ENCODE measurements at places on chromosomes 7 and 10.

GRCh38 chr7:98551611-98552273 is 65.3 kb upstream of the NPTX2 start:
- no peak for ATAC-seq

DNA sequence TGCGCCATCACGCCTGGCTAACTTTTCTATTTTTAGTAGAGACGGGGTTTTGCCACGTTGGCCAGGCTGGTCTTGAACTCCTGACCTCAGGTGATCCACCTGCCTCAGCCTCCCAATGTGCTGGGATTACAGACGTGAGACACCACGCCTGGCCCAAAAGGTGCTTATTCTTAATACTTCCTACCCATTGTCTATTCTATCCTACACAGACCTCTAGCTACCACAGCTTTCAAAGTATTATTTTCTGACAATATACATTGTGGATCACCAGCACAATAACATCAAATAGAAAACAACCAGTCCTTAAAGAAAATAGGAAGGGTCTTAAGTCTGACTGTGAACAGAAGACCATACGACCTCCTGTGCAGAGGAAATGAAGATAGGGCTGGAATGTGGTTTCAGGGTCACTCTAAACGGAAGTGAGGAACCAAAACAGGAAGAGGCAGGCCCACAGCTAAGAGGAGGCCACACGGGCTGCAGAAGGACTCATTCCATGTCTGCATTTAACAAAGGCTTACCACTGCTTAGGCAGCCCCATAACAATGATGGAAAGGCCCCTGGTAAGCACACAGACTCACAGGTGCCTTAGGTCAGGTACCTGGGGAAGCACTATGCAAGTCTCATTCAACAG is 115.2 kb downstream of the ZFAND4 start:
- peak; percentile 58 for ATAC-seq

GRCh38 chr10:60490013-60490412 is 100.3 kb upstream of the ANK3 start:
- ATAC-seq = no peak

DNA sequence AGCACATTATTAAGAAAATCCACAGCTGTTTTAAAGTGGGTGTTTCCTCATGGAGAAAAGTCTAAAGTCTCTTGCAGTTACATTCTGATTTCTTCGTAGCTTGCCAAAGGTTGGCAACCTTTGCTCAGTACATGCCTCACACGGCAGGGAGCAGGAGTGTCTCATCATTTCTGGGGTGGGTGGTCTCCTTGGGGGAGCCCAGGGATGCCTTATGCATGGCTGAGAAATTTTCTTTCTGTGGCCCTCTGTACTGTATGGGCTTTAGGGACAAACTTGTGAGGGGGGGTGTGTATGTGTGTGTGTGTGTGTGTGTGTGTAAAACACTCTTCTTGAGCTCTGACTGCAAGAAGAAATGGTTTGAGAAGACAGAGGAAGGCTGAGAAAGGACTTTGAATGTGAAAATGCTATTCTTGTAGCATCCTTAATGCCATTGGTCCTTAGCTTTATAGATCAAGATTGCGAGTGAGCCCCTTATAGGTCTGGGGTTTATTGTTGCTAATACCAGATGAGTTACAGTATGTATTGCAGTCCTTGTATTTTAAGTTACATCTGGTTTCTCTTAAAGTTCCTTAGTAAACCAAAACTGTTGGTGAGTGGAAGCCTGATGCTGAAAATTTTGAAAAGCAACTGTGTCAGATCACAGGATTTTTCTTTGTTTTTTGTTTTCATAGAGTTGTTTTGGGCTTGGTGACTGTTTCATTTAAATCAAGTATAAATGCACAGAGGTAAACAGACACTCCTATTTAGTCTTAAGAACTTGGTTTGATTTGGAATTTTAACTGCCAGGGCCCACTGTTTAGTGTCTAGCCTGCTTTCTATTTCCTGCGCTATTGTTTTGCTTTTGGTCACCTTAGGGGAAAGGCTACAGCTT is 242.0 kb downstream of the BICC1 start:
- ATAC-seq = no peak

DNA sequence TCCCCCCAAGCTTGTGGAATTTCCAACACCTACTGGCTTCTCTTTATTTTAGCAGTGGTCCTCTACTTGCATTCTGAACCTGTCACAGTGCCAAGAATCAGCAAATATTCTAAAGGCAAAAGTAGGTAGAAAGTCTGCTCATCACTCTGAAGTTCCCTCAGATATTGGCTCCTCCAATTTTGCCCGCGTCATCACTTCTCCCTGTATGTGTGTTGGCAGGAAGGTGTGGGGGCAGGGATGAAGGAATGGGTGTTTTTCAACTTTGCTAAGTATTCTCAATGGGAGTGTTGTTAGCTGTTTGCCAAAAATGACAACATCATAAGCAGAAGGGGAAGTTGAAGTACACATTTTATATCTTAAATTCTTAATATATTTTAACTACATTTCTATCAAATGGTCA is 226.2 kb downstream of the POLR1F start:
- no peak for ATAC-seq

GRCh38 chr7:123657304-123657685 is 1.6 kb downstream of the LMOD2 start:
- ATAC-seq = no peak
